Stimulated activated CD4-positive, alpha-beta T cell treated with anti-CD3 and anti-CD28 coated beads, Interleukin-12 subunit alpha, Interleukin-12 subunit beta, amount 100 ng/mL, for 4 hours (primary cell): ENCODE measurements at places on chromosomes 1 and 21.

DNA sequence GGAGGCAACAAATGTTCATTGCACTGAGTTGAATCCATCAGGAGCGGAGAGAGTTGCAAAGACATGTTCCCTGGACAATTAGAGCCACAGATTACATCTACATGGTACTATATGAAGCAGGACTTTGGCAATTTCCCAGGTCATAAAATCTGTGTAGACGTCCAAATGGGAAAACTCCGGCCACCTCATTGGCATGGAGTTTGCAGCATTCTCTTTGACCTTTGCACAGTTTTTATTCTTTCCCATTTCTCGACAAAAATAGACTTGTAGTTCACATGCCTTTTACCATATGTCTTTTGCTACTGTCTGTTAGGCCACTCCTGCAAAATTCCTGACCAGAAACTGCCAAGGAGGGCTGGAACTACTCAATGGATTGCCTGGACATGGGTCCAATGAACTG, 48.2 kb downstream of the UBE2T start:
- DNase-seq, result no peak

DNA sequence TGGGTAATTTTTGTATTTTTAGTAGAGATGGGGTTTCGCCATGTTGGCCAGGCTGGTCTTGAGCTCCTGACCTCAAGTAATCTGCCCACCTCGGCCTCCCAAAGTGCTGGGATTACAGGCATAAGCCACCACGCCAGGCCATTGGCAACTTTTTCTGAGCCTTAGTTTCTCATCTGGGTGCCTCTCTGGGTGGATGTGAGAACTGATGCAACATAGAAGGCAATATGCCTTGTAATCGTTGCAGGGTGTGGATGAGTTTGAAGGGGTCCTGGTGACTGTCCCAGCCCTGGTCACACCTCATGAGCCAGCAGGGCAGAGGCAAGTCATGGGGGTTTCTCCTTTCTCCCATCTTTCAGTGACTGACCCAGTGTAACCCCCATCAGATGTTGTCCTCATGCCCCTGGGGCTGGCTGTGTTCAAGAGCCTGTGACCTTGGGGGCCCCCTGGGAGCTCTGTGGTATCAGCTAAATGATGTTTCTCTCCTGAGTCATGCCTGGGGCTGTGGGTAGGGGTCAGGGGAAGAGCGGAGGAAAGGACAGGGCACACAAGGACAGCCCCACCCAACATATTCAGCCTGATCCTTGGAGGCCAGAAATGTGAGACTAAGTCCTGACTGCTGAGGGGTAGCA, 3.6 kb downstream of the COL9A2 start:
- DNase-seq, result no peak

DNA sequence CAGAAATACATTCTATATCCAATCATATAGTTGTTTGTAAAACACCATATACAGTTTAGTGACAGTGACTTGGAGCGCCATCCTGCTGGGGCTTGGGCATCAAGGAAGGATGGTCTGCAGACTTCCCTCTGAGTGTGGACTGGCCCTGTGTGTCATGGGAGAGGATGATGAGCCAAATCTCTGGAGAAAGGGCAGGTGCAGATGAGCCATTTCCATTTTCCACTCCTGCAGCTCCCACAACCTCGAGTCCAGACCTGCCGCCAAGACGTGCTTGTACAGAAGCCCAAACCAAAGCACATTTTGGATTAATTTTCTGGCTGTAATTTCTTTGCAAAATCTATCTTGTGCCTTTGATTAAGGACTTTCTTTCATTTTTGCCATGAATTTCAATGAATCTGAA, 48.3 kb upstream of the SLC22A15 start:
- no peak for DNase-seq

DNA sequence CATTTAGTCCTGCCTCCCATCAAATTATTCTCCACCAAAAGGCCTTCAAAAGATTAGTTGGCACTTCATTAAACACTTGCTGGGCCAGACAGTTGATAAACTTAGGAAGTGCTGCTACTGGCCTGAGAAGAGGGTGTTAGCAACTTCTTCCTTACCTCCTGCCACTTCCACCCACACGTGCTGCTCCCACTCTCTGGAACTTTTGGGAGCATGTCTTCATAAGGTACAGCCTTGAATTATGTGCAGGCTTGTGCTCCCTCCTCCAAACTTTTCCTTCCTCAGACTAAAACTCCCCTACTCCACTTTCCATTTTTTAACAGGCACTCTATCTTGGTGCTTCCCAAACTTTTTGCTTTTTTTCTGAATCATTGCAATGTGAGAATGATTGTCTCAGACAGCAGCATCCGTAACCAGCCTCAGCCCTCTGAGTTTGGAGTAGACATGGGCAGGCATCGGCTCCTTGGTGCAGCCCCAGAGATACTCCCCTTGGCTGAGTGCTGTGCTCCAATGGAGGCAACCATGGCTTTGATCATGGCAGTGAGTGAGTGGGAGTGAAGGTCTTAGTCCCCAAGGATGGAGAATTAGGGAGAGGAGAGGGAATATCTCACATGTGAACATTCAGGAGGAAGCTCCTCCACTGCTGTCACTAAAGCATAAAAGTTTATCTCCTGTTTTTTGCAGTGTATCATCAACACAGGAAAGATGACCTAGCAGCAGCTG, 8.7 kb upstream of the LELP1 start:
- DNase-seq, result no peak

DNA sequence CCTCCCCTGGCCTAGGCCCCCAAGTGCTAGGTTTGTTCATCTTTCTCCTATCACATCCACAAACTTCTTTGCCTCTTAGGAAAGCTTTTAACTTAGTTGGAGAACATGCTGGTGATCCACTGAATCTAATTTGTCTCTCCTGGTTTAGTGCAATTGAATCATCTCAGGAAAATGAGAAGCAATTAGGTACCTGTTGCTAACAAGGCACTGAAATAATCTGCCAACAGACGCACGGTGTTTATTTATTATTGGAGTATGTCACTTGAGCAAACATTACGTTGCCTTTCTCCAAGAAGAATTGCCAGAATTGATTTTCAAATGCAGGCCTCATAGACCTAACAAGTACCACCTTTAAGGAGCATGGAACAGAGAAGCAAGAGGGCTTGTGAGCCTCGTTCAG, 309.4 kb downstream of the NFIA start:
- DNase-seq, result no peak

DNA sequence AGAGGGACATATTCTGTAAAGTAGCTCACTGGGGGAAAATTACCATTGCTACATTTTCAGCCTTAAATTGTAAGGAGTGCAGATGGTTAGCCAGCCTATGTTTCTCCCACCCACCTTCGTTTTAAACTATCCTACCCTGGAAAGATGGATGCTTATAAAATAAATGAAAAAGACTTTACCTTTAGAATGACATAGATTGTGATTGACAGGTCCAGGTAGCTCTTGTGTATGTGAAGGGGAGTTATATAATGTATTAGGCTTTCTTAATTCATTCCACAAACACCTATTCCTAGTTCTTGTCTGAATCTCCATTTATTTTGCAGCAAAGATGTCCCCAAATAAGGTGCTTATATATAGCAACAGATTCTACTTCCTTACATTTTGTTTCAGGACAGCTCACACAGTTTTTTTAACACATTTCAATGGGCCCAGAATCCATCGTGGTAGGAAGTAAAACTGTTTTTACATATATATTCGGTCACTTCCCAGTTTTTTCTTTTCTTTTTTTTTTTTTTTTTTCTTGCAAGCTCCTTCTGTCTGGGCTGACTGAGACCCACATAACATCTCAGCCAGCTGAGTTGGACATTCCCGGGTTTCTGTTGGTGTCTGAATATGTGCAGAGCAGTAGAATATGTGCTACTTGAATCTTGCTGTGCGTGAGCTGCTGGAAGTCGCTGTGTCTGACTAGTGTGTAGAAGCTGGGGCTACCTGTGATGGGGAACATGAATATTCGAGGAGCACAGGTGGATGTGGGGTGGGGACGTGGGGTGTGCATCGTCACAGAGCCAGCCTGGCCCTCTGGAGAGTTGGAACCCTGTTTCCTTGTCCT, 27.8 kb downstream of the UCK2 start:
- no peak for DNase-seq

DNA sequence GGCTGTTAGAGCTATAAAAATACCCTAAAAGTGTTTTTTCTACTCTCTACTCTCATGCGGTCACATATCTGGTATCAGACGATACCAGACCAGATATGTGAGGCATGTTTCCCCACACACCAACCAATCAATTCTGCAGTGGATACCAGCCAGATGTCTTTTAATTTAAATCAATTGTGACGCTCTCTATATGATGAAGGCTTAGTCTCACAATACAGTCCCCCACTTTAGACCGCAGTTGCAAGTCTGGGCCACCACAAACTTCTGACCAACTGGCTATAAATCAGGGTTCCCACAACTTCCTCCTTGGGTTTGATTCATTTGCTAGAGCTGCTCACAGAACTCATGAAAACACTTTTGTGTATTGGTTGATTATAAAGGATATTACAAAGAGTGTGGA, 586.1 kb upstream of the ZP4 start:
- DNase-seq, result no peak

DNA sequence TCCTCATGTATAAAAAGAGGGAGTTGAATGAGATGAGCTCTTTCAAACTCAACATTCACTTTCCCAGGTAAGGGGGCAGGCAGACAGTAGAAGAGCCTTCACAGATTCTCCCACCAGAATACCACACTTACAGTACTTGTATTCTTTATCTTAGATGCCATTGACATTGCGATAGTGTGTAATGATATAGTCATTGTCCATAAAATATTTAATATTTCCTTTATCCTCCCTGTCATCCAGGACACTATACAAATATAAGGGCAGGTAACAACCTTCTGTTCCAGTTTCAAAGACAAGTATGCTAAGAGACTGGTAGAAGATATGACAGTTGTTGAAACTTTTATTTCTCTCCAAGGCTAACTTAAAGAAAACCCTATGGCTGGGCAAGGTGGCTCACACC, 56.5 kb upstream of the MTF2 start:
- DNase-seq, result no peak

DNA sequence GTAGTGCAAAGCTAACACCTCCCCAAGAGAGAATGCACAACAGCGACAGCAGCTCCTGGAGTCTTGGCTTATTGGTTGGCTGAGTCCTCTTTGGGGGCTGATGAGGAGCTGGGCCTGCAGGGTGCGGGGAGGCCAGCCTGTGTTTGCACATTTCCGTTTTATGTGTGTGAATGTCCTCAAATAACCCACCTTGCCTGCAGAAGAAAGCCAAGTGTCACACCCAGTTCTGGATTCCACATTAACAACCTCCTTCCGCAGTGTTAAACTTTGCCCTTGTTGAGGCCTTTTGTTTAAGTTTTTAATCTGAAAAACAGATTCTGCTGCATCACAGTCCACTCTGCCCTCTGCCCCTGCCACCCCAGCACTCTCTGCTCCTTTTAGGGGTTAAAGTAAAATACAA, 274.5 kb downstream of the TM2D1 start:
- DNase-seq, result no peak

DNA sequence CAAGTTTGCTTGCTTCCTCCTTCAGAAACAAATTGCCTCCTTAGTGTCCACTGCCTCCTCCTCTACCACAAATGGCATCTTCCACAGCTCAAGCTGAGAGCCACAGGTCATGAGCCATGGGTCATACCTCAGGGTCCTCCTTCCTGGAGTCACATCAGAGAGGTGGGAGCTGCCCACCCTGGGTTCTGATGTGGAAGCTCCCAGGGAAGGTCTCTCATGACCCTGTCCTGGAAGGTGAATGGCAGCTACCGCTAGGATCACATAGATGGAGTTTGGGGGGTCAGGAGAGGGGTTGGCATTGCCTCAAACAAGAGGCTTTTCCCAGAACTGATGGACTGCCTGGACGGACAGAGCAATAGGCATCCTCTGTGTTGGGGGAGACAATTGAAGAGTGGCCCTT, 321.4 kb downstream of the MATN1 start:
- DNase-seq, result no peak

DNA sequence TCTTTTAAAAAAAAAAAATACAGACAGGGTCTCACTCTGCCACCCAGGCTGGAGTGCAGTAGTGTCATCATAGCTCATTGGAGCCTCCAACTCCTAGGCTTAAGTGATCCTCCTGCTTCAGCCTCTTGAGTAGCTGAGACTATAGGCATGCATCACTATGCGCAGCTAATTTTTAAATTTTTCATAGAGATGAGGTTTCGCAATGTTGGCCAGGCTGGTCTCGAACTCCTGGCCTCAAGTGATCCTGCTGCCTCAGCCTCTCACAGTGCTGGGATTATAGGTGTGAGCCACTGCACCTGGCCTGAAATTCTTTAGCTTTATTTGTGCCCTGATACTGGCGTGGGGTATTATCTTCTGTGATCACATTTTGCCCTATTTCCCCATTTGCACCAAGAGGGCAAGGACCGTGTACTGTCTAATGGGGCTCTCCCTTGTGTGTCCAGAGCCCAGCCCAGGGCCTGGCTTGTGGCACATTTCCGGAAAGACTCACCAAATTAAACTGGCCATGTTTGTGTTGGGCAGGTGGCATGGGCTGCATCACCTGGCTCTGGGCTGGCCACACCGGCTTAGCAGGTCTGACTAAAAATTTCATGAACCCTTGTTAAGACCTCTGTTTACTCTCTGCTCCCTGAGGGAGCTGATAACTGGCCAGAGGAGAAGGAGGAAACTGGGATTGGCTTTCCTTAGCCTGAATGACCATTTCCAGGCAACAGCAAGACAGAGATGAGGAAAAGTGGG, 32.2 kb downstream of the TRIM62 start:
- DNase-seq, result no peak

- no peak for DNase-seq
Observed at GRCh38 chr1:19057182-19057779, 100.8 kb upstream of the IFFO2 start.

- DNase-seq, result no peak
Observed at GRCh38 chr1:157288492-157288891, 150.3 kb upstream of the ETV3 start.

DNA sequence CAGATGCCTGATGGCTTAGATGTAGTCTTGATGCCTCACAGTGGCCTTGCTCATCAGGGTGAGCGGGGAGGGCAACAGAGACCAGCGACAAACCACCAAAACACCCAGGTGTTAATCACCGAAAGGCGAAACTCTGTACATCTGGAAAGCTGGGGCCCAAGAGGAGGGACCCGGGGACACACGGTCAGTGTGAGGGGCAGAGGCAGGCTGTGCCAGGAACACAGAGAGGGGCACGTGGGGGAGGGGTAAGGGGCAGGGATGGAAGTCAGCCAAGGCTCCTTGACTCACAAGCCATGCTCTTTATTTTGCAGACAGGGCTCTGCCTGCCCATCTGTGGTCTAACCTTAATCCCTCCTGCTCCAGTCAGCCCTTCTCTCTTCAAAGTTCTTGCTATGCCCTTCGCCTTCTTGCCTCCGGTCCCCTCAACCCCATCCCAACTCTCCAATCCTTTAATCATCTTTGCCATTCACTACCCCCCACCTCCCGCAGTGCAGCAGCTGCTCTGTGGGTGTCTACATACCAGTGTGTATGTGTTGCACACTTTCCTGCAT, 4.3 kb downstream of the MEF2D start:
- DNase-seq, result no peak

GRCh38 chr1:88376421-88376820, 307.7 kb upstream of the PKN2 start:
- DNase-seq, result no peak

DNA sequence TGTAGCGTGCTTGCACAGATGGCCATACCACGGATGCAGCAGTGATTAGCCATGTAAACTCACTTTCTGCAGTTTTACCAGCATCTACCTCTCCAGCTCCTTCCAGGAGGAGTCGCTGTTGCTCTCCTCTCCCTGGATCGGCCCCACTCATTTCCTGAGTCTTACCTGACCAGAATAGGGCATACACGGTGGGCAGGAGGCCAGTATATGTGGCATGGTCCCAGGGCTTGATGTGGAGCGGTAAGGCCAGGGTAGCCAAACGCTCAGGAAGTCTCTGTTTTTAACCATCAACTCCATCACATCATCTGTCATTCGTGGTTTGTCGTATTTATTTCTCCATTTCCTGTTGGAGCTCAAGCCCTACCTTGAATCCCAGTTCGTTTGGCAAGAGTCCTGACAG, 163.4 kb upstream of the USP24 start:
- no peak for DNase-seq

GRCh38 chr1:12019858-12020509, 686 bp downstream of the MIIP start:
- no peak for DNase-seq
